ENCODE measurements at places on chromosomes 6 and 20.

GRCh38 chr6:3578981-3579380 is 122.1 kb upstream of the SLC22A23 start:
- DNase-seq = no peak

- no peak for DNase-seq
Measured at GRCh38 chr6:10256113-10256690, 158.7 kb downstream of the TFAP2A start.

DNA sequence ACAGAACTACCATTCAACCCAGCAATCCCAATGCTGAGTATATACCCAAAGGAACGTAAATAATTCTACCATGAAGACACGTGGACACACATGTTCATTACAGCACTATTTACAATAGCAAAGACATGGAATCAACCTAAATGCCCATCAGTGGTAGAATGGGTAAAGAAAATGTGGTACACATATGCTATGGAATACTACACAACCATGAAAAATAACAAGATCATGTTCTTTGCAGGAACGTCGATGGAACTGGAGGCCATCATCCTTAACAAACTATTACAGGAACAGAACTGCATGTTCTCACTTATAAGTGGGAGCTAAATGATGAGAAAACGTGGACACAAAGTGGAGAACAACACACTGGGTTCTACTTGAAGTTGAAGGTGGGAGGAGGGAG is 22.4 kb upstream of the ELOVL4 start:
- DNase-seq = no peak

- no peak for DNase-seq
Measured at GRCh38 chr6:87382861-87383260, 24.9 kb upstream of the CFAP206 start.

- DNase-seq = no peak
Measured at GRCh38 chr20:25061821-25062530, 4.0 kb upstream of the ACSS1 start.
